CD4-positive, alpha-beta T cell treated with Interleukin-4 for 1 hour (primary cell): ENCODE measurements at places on chromosomes 11 and 22.

DNA sequence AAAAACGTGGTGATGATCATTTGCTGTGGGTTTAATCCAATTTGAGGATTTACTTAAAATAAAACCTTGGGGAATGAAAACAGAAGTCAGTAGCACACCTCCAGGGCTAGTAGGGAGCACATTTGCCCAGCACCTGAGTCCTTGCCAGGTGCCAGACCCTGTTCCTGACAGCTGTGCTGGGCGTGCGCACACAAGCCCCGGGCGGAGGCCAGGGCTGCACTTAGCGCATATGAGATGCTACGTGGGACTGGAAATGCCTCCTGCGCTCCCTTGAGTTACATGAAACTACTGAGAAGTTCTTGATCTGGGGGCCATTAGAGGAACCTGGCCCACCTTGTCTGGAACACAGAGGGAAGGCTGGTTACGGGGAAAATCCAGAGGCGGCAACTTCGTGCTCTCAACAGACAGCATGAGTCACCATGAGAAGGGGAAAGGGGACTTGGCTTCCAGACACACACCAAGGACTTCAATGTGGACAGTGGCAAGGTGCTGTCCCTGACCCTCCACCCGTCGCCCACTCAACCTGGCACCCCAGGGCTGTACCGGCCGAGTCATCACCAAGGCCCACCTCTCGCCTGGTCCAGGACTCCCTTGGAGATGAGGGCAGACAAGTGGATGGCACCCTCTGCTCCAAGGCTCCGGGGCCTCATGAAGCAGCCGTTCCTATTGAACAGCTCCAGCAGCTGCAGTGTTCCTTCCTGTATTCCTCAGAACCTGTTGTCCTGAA, 1468.6 kb downstream of the BRD1 start:
- no peak for DNase-seq

DNA sequence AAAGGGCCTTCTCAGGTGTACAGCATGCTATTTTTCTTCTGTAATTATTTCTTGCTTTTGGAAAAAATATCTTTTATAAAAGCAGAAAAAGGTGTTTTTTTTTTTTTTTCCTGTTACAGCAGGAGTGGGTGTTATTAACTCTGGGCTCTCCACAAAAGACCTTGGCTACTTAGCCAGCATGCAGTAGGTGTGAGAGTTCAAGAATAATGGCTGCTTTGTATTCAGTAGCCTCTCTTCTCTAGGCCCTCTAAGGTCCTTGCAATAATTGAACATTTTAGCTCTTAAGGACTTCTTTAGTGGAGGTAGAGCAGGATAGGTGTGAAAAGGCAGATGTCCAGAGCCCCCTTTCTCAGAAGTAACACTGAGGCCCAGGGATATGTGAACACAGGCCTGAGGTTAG, 3.4 kb downstream of the ELF5 start:
- no peak for DNase-seq

GRCh38 chr11:9787981-9788521, 124.2 kb downstream of the SWAP70 start:
- no peak for DNase-seq

GRCh38 chr11:73382183-73382582, 6.0 kb downstream of the RELT start:
- DNase-seq = no peak

- DNase-seq = no peak
These were observed 77.5 kb upstream of the PITPNB start for GRCh38 chr22:27996529-27996925.

GRCh38 chr11:60854140-60854846, 1.5 kb downstream of the PTGDR2 start:
- no peak for DNase-seq

DNA sequence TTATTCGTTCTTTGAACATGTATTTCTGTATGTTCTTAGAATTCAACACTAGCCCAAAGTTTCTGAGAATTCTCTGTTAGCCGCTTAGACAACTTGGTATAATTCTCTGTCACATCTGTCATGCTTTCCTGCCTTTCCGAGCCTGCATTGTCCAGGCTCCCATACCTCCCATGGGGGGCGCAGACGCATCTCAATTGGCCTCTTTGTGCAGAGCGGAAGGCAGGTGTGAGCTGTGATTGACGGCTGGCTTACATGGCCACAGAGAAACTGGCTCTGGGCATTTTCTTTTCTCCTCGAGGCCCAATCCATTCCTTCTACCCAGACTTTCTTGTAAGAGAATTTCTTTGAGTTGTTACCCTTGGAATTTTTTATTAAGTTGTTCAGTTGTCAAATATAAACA, 132.7 kb upstream of the SESN3 start:
- no peak for DNase-seq

DNA sequence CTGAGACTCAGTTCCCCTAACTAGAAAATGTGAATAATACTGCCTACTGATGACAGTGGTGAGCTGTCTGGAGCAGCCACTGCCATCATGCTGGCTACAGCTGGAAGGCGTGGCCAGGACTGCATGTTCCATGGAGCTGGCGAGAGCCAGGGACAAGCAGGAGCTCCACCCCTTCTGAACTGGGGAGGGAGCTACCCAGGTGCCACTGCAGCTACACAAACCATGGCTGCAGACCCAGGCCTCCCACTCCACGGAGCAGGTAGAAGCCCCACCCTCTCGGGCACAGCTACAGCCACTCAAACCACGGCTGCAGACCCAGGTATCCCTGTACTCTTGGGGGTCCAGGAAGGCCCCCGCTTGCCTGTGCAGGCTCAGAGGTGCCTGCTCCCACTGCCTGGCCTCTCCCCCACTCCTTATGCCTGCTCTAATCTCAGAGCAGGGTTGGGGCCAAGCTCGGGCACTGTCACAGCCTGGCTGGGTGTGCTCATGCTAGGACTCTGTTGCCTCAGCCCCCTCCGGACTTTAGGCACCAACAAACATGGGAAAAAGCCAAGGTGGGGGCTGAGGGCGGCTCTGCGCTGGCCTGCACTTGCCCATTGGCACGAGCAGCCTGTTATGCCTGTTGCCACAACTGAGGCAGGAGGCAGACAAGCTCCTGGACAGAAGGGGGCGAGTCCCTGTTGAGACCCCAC, 51.7 kb downstream of the RAB30 start:
- no peak for DNase-seq

DNA sequence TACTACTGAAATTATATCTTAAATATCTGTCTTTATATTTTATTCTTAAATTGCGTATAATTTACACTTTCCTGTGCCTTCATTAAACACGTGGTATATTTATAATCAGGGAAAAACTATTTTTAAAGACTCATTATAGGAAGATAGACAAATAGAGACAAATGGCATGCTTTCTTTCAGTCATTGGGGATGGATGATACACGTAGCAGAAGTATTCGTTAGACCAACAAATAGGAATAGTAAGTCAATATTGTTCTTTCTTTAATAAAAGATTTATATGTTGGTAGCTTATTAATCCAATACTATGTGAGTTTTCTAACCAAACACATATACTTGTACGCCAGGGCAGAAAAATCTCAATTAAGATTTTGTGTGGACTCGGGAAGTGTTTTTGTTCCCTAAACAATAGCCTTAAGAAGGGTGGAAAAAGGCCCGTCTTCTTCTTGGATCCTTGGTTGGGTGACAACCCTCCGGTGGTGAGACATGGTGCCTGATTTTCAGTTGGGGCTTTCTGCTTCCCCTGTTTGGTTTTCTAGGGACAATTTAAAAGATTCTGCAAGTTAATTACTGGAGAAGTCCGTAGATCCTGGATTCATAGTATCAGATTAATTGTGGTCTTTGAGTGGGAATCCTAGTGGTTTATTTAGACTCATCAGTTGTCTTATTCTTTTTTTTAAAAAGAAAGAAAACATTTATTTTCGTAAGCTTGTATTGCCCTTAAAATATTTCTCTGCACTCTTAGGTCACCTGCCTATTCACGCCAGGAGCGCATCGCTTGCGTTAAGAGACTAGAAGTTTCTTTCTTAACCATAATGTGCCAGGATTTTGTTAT, 83.5 kb upstream of the WNT7B start:
- DNase-seq = no peak

- no peak for DNase-seq
These were observed 2.2 kb upstream of the TAGLN start for GRCh38 chr11:117197006-117197405.

GRCh38 chr11:113247966-113248365, 66.4 kb upstream of the TTC12 start:
- no peak for DNase-seq

GRCh38 chr22:37633089-37633624, 6.3 kb upstream of the SH3BP1 start:
- DNase-seq = peak; percentile 65

DNA sequence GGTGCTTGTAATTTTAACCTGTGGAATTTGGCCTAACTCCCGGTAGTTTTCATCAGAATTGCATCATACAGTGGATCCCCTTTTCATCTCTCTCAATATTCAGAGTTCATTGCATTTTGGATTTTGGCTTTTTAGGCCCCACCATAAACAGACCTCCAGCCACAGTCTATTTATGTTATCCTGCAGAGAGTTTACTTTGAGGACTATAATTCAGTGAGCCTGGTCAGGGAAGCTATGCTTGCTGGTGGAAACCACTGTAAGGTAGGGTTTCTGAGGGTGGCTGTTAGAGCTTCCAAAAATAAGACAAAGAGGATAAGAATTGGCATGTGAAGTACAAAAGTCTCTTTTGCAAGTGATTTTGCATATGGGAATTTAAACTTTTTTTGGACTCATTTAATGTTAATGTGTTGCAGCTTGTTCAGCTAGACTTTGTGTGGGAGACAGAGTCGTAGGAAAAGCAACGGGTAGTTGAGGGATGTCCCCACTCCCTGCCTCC, 34.8 kb upstream of the DDI1 start:
- no peak for DNase-seq

DNA sequence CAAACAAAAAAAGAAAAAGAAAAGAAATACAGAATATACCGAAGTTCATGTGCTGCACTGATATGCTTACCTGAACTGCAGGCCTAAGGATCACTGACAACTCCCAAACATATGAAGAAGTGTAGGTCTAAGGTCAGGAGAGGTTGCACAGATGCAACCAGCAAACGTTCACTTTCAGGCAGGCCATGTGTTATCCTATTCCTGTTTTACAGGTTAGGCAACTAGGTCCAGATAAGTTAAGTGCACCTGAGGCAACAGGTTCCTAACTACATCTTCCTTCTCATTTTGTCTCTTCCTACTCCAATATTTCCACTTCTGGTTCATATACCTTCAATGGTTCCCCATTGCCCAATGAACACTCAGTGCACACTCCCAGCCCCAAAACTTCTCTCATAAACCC, 15.1 kb downstream of the PI4KA start:
- DNase-seq = no peak

- no peak for DNase-seq
These were observed 31.1 kb downstream of the UQCR10 start for GRCh38 chr22:29798318-29798717.

DNA sequence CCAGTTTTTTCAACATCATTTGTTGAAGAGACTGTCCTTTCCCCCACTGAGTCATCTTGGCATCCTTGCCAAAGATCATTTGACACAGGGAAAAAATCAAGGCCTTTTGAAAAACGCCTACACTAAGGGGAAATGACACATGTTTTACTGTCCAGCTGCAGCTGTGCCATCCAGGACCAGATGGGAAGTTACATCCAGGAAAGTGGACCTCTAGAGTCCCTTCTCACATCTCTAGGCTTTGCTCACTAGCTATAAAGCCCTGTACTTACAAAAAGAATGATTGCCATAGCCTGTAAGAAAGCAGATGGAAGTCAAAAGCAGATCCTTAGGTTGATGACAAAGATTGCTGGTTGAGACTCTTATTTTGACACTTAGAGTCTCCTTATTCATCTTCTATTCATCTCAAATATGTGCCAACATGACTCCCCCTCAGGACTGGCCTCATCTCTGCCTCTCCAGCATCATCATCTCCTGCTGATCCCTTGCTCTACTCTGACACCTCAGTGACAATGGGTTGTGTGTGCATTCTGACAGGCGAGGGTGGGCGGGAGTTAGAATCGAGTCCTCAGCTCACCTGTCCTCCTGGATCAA, 22.8 kb downstream of the OSBP2 start:
- DNase-seq = no peak

- no peak for DNase-seq
These were observed 1.9 kb downstream of the ANKRD54 start for GRCh38 chr22:37842015-37842793.

DNA sequence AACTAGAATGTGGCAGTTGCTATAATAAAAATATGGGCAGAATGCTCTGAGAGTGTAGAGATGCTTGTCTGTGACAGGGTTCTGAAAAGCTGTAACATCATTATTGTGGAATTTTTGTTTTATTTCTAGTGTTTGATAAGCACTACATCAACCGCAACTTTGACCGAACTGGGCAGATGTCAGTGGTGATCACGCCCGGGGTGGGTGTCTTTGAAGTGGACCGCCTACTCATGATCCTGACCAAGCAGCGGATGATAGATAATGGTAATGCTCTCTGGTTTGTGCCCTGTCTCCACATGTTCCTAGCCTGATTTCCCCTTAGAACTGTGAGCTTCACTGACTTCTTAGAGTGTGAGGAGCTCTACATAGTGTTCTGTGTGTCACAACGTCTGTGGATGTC, 48.8 kb downstream of the DEPDC5 start:
- DNase-seq = no peak
